ENCODE measurements at places on chromosomes 11 and 22.

DNA sequence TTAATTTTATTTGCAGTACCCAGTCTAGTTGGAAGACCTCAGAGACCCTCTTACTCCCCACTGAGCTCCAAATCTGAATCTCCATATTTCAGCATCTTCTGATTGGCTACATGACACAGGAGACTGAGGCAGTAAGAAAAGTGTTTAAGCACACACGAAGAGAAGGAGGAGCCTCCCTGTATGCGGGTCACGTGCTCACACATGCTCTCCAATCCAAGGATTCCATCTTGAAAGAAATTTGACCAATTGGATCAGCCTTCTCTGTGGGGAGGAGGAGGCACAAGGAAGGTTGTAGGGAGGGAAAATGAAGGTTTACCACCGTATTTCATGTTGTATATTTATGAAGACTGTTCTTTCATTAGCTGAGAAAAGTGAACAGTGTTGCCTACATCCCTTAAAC is 1.2 kb downstream of the OR6T1 start:
- DNase-seq: no peak

GRCh38 chr22:45997077-45997776 is 20.3 kb upstream of the WNT7B start:
- DNase-seq: no peak

GRCh38 chr11:102849311-102849710 is 5.9 kb upstream of the MMP3 start:
- DNase-seq: no peak

DNA sequence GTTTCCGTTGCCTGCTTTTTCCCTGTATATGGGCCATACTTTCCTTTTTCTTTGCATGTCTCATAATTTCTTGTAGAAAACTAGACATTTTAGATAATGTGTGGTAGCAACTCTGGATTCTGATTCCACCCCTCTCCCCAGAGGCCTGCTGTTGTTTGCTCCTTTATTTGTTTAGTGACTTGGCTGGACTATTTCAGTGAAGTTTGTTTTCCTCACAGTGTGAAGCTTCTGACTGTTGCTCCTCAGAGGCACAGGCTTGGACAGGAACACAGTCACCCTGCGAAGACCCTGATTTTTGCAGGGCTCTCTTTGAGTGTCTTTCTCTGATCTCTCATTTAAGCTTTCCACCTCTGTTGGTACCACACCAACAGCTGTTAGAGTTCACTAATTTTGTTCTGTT is 72.5 kb downstream of the SWAP70 start:
- DNase-seq: no peak

- DNase-seq: no peak
Measured at GRCh38 chr11:127625402-127625801, 624.8 kb upstream of the KIRREL3 start.

DNA sequence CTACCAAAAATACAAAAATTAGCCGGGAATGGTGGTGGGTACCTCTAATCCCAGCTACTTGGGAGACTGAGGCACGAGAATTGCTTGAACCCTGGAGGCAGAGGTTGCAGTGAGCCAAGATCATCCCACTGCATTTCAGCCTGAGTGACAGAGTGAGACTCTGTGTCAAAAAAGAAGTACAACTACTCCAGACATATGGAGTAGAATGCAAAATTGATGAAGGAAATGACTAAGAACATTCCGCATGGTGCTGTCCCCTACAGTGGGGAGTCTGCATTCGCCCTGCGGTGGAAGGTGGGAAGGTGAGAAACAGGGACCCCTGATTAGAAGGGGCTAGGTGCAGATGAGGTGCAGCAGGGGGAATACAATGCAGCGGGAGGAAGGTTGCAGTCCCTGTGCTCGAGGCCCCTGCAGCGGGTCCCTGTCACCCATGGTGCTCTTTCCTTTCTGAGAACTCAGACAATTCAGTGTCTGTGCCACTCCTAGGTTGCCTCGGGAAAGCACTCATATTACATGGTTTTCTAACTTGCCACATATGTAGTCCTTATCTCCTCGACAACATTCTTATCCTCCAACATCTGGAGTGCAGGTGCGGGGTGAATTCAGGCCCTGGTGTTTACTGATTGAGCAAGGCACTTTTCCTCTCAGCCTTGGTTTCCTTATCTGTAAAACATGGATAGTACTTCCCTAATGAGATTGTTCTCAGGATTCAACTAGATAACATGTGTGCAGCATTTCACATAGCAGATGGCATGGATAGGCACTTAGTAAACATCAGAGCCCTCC is 5.2 kb downstream of the POLD4 start:
- no peak for DNase-seq

DNA sequence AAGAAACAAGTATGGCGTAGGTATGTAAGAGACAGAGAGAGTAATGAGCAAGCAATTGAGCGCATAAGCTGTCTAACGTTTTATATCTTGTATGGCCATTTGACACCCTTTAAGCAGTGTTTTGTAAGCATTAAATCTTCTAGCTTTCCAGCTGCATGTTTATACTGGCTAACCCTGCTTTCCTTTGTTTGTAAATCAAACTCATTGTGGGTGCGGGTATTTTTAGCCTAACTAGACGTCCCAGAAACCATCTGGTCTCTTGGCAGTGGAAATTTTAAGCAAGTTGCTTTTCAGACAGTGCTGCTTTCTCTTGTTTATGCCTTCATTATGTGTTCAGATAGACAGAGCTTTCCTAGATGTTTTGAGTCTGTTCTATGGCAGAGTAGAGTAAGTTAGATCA is 73.5 kb downstream of the RNF169 start:
- DNase-seq: no peak

DNA sequence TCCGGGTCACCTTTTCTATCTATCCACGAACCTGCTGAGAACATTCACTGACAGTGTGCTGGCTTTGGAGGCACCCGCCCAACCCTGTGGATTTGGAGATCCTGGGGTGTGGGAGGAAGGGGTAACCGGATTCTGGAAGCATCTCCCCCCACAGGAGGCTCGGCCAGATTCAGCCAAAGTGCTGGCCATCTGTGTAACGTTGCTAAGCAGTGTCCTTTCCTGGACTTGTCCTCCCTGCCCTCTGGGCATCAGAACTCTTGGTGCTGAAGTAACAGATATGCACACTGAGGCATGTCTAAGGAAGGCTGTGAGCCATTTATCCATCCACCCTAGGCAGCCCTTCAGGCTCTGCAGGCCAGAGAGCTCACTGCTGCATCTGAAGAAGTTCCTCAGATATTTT is 85.7 kb downstream of the SNX19 start:
- no peak for DNase-seq

DNA sequence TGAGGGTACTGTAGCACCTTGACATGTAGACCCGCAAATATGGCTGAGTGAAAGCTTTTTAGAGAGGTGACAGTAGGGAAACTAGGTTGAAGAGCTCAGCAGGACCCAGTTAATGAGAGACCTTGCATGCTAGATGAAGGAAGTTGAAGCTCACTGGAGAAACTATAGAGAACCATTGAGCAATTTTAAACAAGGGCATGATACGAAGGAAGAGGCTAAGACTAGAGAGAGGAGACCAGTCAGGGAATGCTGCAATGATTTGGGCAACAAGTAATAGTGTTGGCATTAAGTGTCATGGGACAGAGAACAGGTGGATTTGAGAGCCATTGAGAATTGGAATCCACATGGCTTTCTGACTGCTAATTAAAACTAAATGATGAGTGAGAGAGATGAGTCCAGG is 4.1 kb downstream of the OLFML1 start:
- DNase-seq: no peak

- no peak for DNase-seq
Measured at GRCh38 chr22:44298406-44299091, 14.2 kb downstream of the SHISAL1 start.

- DNase-seq: no peak
Measured at GRCh38 chr11:76978239-76978638, 56.0 kb upstream of the B3GNT6 start.

- DNase-seq: no peak
Measured at GRCh38 chr11:109677876-109678275, 255.9 kb downstream of the C11orf87 start.

- DNase-seq: no peak
Measured at GRCh38 chr11:48034926-48035871, 54.8 kb downstream of the PTPRJ start.

DNA sequence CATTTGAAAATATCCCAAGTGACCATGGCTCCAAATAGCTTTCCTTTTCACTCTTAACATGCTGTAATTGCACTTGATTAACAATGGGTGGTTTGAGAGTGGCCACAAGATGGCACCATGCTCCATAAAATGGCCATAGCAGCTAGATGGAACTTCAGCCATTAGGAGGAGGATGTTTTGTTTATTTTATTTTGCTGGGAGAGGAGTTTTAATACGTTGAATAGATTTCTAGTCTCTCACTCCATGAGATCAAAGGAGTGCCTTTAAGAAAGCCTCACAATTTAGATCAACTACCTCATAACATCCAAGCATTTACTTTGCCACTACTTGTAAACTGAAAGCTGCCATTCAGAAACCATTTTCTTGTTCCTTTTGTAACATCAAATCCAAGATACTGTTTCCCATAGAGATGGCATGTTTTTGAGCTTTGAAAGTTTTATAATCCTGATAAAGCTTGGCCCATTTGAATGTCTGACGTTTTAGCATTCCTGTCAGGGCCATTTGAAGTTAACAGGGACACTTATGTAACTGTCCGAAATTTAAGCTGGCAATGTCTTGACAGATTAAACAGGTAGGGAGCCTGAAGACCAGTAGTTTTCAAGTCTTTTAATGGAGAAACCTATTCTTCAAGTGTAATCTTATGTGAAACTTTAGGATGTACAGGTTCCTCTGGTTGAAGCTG is 4.7 kb downstream of the FEN1 start:
- peak; percentile 45 for DNase-seq

DNA sequence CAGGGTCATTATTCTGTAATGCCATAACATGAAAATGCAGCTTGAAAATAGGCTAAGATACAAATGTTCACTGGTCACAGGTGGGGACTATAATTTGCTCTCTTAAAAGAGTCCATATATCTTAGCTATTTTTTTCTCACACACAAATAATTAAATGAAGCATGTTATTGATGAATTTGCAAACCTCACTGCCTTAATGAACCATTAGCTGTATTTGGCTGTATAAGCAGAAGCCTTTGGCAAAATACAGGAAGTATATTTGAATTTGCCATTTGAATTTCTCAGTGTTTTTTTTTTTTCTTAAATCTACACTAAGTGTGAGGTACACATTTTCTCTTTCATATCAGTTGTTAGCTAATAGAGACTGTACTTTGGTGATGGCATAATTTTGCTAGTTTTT is 38.7 kb downstream of the DDI1 start:
- DNase-seq: no peak

- DNase-seq: no peak
Measured at GRCh38 chr11:47332303-47332711, 20.2 kb downstream of the MYBPC3 start.

DNA sequence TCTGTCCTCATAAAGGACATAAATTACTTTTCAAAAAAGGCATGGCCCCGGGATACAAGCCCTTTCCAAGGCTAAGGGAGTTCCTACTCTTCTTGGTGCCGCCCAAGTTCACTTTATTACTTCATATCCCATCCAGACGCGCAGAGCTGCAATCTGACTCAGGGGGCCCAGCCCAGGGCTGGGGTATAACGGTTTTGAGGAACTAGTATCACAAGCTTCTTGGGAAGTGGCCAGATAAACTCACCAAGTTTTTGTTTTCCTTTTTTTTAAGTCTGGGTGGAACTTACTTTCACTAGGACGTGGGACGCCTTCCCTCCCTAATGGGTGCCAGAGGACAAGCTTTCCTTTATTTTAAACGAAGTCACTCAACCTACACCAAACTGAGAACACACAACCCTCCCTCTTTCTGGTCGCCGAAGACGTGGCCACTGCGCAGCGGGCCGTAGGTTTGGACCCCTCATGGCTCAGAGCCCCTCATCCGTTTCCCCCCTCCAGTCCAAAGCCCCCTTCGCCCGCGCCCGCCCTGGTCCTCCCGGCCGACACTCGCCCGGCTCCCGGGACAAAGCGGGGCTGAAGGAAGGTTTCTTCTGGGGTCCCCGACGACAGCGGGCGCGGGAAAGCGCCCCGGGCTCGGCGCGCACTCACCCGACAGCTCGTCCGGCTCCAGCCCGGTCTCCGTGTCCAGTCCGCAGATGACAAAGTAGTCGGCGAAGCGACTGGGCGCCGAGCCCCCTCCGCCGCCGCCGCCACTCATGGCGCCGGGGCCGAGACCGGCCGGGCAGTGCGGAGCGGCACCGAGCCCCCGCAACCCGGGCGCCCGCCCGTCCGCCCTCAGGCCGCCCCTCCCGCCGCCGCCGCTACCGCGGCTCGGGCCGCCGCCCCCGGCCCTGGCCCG is 587 bp downstream of the DENND5A start:
- DNase-seq: no peak

GRCh38 chr11:118841469-118842242 is 42.0 kb upstream of the CXCR5 start:
- DNase-seq: peak; percentile 2

DNA sequence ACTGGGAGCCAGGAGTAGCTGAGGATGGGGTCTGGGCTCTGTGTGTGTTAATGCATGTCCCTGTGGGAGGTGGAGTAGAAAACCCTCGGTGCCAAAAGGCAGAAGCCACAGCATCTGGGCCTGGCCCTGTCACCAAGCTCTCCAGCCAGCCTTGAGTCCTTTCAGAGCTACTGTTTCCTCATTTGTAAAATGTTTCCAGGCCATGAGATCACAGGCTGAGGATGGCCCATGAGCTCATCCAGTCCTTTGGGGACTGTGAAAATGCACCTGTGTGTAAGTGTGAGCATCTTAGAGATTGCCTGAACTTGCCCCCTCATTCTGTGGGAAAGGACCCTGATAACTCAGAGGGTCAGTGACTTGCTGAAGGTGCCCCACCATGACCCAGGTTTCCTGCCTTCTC is 9.1 kb downstream of the ANKK1 start:
- DNase-seq: no peak

GRCh38 chr22:30865656-30866055 is 102.9 kb downstream of the MORC2 start:
- DNase-seq: no peak

Measured in activated T-helper 1 cell treated with Interleukin-2 at 50 U/mL for 16 hours (primary cell).